ENCODE measurements at places on chromosomes 16 and 17.
A peak's percentile ranks its signal among the peaks of the same experiment; 100 is the strongest.

- DNase-seq = no peak
Observed at GRCh38 chr17:6639586-6640535, 650 bp downstream of the KIAA0753 start.

DNA sequence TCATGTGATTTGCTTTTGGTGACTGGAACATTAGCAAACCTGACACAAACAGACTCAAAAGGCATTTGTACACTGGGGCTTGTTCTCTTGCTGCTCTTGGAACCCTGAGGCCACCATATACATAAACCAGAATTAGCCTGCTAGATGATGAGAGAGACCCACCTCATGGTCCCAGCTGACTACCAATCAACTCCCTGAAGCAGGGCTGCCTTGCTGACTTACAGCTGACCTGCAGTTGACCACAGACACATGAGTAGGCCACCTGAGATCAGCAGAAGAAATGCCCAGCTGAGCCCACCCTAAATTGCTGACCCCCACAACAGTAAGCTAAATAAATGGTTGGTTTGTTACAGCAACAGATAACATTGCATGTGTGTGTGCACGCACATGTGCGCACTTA, 28.7 kb downstream of the BRIP1 start:
- DNase-seq = no peak

DNA sequence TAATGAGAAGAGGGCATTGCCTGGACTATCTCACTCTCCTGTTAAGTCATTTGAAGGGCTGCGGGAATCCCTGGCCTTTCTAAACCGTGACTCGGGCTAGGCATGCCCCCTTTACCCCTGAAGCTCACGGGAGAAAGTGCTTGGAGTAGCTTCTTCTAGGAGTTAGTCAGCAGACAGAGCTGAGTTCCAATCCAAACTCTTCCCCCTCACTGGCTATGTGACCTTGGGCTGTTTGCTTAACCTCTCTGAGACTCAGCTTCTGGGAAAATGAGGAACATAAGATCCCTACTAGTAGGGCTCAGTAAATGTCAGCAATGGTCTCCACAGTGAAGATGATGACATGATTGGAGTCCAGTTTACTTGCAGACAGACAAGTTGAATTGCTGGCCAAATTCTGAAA, 5.7 kb upstream of the B9D1 start:
- DNase-seq = no peak

DNA sequence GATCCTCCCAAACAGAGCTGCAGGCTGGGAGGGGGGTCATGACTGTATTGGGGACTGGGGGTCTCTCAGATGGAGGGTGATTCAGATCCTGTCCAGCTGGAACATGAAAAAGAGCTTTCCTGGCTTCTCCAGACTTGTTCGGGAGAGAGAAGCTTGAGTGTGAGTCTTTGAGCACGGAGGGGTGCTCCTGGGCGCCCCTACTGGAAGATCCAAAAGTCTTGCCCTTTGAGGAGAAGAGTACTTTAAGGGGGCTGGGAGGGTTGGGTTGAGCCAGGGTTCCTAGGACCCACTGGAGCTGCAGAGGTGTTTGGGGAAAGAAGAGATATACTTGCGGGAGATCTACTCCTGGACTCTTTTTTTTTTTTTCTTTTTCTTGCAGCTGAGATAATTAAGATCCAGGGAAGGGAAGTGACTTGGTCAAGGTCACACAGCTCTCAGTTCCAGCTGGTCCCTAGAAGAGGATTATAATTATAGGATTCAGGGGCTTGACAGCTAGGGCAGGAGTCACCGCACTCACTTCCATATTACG, 8.4 kb downstream of the RARA start:
- DNase-seq = peak; percentile 60

DNA sequence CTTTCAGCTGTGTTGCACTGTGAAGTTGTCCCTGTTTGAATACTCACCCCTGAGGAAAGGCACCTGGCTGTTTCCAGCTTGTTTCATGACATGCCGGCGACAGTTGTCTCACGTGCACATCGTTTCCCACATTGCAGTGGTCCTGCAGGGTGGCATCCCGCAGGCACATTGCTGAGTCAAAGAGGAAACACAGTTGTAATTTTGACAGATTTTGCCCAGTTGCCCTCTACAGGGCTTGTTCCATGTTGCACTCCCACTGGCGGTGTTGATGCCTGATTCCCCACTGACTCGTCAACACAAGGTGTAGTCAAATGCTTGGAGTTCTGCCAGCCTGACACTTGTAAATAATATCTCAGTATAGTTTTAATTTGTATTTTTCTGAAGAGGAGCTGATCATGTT, 23.8 kb downstream of the EPN2 start:
- DNase-seq = no peak

DNA sequence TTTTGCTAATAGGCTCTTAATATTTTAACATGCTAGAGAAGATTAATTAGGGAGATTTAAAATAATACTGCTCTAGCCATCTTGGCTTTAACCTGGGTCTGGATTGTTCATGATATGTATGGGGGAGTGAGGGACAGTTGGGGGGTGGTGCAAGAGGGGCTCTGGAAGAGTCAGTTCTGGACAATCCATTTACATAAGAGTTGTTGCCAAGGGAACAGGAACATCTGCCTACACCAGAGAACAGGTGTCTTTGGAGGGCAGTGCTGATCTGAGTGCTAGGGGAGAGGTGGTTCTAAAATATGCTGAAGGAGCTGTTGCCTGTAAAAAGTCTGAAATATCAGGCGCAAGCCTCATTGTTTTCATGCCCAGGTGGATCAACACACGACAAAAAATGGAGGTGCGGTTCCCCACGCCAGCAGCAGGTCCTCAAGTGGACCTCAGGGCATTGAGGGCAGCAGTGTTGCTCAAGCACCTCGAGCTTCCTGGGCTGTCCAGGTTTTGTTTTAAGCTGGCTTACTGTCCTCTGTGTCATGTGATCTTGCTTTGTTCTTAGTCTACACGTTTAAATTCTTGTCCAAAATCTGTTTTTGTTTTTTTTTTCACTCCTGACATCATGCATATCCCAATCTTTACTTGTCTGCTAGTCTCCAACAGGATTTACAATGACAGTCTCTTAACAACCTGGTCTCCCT, 25.4 kb upstream of the WSB1 start:
- DNase-seq = no peak

DNA sequence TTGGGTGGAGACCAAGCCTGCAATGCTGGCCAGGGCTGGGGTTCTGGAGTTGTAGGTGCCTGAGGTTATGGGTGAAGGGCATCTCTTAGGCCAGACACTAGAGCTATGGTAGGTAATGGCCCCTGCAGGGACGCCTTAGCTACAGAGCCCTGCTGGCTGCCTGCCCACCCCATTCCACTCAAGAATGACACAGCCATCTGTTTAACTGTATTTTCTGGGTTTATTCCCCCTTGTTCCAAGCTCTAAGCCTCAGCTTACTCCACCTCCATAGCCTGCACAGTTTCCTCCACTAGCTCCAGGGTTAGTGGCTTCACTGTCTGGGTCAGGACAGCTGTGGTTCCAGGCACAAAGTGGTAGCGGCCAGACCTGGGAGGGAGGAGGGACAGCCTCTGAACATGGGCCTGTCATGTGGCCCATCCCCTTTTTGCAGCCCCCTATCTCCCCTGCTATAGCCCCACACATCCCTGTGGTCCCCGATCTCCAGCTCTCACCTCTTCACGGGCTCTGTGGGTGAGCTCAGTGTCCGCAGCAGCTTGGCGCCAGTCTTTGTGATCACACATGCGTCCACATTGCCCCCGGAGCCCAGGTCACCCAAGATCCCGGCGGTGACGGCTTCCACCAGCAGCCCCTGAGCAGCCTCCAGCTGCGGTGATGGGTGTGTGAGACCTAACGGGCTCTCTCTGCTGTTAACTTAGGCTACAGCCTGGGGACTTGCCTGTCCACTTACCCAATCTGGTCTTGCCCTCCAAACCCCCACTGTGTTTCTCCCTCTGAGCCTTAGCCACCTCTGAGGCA, 2.1 kb downstream of the PSMB10 start:
- no peak for DNase-seq

GRCh38 chr16:23615805-23616204, 19.7 kb upstream of the NDUFAB1 start:
- DNase-seq = no peak

DNA sequence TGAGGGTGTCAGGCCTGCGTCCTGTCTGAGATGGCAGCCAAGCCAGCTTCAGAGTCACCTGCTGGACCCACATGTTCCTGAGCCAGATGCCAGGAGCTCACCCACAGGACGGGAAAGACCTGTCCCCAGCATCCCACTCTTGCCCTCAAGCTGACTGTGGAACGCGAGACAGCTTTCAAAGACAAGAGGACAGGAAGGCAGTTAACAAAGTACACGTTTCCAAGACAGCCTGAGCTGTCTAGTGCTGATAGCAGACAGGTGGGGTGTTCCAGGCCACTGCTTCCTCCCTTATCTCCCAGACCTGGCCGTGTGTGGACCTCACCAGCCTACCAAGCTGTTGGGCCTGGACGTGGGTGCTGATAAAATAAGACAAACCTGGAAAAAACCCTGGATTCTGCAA, 13.2 kb downstream of the CMTM3 start:
- DNase-seq = no peak

DNA sequence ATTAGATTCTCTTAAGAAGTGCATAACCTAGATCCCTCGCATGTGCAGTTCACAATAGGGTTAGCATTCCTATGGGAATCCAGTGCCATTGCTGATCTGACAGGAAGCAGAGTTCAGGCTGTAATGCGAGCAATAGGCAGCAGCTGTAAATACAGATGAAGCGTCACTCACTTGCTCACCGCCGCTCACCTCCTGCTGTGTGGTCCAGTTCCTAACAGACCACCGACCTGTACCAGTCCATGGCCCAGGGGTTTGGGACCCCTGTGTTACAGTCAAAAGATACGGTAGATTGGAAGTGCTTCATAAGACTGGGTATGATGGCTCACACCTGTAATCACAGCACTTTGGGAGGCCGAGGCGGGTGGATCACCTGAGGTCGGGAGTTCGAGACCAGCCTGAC, 2.8 kb downstream of the STAT5A start:
- DNase-seq = no peak

GRCh38 chr17:65638221-65638975, 77.0 kb upstream of the AXIN2 start:
- no peak for DNase-seq

DNA sequence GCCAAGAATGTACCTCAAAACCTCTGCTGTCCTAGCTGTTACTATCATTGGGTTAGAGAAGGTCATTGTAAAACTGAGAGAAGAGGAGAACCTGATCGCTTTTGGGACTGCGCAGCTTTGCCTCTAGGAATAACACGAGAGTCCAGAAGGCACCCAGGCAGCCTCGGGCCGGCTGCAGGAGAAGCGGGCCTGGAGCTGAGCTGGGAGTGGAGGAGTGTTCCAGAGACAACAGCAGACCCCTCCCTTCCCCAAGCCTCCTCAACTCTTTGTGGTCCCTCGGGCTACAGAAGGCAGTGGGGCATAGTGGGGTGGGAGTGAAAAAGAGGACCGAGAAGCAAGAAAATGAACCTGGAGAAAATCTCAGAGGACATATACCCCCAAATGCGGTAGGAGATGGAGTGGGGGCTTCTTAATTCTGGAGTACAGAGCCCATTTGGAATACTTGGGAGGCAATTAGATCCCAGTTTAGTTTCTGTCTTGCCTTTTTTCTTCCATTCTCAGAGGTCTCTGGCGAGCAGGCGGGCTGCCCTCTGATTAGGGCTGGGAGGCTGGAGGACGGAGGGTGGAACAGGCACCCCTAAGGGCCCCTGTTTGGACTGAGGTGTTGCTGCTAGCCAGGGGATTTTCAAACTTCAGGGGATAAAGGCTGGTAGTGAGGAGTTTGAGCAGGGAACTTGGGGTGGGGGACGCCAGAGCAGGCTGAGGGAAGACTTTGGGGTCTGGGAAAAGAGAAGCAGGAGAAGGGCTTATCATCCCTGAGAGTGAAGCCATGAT, 13.3 kb upstream of the HOXB2 start:
- no peak for DNase-seq

DNA sequence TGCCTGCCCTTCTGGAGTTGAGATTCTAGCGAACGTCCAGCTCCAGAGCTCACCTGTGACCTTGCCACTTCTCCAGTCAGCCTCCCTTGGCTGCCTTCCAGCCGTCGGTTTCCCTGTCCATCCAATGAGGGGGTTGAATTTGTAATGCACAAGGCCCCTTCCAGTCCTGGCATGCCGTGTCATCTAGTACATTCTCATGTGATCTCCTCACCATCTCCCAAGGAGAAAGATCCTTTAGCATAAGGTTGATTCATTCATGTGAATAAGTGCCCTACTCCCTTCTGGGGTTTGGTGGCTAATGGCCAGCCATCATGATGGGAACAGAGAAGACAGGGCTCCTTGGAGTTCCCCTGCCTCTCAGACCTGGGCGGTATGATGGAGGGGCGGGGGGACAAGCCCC, 18.9 kb upstream of the ABCC3 start:
- no peak for DNase-seq

GRCh38 chr16:86107215-86107825, 208.4 kb downstream of the IRF8 start:
- DNase-seq = no peak

DNA sequence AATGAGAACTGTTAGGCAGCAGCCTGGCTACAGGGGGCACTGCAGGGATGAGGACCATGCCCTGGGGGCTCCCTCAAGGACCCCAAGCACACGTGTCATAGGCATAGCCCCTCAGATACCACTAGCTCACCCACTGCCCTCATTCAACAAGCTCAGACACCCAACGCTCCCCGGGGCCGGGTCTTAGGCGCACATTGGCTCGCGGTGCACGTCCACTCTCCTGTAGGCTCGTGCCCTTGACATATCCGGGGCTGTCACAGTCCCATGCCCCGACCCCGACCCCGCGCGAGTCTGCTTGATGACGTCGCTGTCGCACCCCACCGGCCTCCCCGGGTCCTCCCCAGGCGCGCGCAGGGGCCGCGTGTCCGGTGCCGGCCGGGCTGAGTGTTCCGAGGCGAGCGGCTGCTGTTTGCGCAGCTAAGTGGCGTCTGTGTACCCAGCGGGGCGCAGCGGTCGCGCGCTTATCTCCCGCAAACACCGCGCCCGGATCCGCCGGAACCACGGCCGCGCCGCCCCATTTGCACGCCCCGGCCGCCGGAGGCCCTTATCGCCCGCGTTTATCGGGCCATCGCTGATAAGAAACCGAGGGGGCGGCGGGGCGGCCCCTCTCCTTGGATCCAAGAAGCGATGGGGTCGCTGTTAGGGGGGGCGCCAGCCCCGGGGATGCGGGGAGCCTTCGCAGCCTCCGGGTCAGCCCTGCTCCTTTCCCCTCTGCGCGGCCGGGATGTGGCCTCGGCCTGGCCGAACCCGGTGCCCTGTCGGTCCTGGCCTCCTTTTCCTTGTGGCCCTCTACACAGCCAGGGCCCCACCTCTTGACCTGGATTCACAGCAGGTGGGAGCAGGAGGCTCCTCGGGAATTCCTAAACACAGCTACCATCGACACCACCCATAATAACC, 20.7 kb upstream of the NAGS start:
- no peak for DNase-seq

- DNase-seq = no peak
Observed at GRCh38 chr17:9339958-9340357, 235.7 kb downstream of the STX8 start.

GRCh38 chr17:37273409-37274051, 102.3 kb upstream of the C17orf78 start:
- DNase-seq = no peak

DNA sequence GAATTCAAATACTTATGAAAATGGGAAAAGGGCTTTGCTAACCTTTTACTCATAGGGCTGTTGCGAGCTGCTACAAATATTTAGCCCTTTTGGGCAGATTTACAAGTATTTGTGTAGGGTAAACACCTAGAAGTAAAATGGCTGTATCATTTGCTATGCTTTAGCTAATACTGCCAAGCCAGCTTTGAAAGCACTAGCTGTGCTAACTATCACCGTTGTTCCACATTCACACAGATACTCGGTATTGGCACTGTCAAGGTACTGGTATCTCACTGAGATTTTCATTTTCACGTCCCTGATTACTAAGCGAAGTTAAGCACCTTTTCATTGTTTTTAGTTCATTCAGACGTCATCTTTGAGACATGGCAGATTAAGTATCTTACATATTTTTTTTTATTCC, 84.8 kb downstream of the GLG1 start:
- DNase-seq = no peak

GRCh38 chr17:77326636-77327035, 185.9 kb downstream of the SEC14L1 start:
- peak; percentile 0 for DNase-seq
